Erythroblast (primary cell): ENCODE measurements at places on chromosomes 1 and 21.

- peak; percentile 48 for DNase-seq
These were observed 13.8 kb downstream of the SLC35E2B start for GRCh38 chr1:1678581-1679380.

DNA sequence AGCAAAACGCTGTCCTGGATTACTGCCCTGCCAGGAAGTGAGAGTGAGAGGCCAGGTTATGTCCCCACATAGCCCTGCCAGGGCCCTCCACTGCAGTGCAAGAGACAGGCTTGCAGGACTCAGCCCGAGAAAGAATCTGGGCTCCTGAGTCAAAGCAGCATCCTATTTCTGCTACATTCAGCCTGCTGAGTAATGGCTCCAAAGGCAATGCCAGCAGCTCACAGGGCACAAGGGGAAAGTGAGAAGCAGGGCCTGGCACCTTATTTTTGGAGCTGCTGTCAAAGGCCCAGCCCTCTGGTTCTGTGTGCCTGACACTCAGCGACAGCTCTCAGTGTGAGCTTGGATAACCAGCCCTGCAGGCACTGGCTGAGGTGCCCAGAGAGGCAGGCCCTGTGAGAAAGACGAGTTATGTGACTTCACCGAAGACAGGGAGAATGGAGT lies 83.9 kb downstream of the DTL start:
- no peak for DNase-seq

DNA sequence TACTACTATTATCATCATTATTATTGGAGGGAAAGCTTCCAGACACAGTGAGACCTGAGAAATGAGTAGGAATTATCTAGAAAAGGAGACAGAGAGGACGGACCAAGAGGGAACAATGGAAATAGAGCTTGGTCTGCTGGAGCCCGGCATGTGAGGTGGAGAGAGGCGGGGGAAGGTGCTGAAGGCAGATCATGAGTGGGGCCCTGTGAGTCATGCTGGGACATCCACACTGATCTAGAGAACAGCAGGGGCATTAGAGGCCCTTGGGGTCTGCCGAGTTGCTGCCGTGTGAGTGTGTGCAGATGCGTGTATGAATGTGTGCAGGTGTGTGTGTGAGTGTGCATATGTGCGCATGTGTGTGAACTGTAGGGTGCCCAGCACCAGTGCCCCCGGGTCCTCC lies 65.7 kb downstream of the TMCO4 start:
- DNase-seq = no peak

- no peak for DNase-seq
These were observed 42.4 kb downstream of the MEGF6 start for GRCh38 chr1:3568815-3569435.

- DNase-seq = peak; percentile 44
These were observed 188.6 kb downstream of the FCRL5 start for GRCh38 chr1:157363660-157364140.

- no peak for DNase-seq
These were observed 18.6 kb downstream of the MKNK1 start for GRCh38 chr1:46585312-46585938.

DNA sequence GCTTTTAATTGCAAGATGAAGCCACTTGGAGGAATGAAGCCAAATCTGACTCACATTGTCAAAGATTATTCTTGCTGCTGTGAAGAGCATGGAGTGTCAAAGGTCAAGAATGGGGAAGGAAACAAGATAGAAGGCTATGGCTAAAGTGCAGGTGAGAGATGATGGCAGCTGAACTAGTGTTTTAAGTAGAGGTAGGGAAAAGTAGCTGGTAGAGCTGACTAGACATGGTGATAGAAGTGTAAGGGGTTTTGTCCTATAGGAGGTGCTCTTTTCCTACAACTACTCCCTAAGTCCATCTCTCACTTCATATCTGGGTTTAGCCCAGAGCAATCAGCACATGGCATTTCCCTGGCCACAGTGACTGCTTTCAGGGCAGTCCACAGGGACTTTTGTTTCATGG lies 11.8 kb downstream of the UBE2T start:
- DNase-seq = peak; percentile 24

DNA sequence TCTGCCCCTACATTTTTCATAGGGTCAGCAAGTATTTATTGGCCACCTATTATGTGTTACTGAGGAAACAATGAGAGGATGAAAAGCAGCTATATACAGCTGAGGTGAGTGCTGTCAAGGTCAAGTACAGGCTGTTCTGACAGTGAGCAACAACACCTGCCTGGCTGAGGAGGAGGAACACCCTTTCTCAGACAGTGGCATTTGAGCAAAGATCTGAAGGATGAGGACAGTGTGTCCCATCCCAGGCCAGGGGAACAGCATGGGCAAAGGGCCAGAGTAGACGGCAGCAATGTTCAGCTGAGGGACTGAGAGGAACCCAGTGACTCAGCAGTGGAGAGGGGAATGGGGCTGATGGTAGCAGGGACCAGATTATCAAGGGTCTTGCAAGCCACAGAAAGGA lies 101.0 kb downstream of the ELAVL4 start:
- DNase-seq = no peak

- peak; percentile 4 for DNase-seq
These were observed 54.5 kb upstream of the TIAM1 start for GRCh38 chr21:31398574-31398973.

GRCh38 chr21:36727866-36728265 lies 29.0 kb downstream of the SIM2 start:
- DNase-seq = no peak

GRCh38 chr1:189701606-189702005 lies 776.1 kb downstream of the BRINP3 start:
- DNase-seq = no peak

DNA sequence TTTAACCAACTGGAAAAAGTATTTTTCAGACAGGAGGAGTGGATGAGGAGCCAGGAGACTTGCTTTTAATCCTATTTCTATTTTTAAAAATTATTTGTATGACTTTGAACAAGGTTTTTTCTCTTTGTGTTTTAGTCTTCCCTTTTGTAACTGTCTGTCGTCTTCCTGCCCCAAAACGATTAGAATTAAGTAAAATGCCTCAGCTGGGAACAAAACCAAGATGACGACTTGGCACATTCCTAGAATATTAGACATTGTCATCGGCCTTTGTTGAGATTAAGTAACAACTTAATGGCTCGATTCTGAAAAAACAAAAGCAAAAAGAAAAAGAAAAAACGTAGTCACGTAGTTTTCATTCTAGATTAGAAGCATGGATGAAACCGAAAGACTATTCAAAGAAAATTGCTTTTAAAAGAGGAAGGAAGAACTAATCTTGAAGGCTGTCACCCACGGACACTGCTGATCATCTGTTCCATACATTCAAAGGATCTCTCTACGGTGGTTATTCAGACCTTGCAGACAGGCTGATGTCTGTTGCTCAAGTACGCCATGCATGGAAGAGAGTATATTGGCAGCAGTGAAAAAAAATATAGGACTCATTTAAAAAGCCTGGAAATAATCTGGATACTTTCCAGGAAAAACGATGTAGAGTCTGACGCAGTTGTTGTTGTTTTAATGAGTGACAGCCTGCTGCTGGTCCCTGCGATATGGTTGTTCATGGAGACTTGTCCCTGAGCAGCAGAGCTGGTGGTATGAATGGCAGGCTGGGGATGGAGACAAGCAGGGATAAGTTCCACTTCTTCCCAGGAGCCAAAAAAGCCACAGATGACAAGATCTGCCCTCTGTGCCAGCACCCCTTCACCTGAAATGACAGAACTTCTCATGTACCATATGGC lies 16.8 kb downstream of the GNG4 start:
- DNase-seq = no peak

GRCh38 chr1:102191723-102192122 lies 195.0 kb upstream of the OLFM3 start:
- DNase-seq = peak; percentile 2

DNA sequence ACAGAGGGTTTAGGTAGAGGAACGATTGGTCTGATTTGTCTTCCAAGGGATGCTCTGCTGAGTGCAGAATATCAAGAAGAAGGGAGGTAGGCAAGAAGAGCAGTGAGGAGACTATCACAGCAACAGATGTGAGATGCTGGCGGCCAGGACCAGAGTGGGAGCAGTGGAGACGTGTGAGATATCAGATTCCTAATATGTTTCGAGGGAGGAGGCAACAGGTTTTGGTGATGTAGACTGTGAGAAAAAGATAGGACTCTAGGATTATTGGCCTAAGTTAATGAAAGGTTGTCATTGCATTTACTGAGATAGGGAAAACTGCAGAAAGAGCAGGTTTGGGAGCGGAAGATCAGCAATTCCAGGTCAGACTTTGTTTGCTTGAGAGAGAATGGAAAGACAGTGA lies 182.9 kb downstream of the FMN2 start:
- no peak for DNase-seq

DNA sequence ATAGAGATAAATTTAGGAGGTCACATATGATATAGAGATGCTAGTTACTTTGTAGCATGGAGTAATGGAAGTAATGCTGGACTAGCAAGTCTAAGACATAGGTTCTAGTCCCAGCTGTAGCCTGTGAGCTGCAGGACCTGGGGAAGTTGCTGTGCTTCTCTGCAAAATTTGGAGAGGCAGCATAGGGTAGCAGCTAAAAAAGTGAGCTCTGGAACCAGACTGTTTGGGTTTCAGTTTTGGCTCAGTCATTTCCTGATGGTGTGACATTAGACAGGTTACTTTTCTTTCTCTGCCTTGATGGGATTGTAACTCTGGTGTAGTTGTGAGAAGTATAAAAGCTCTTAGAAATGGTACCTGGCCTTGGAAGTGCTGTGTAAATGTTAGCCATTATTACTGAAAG lies 3.3 kb downstream of the METTL13 start:
- no peak for DNase-seq

- no peak for DNase-seq
These were observed 75.3 kb downstream of the C1orf21 start for GRCh38 chr1:184462155-184462554.

- no peak for DNase-seq
These were observed at the start of gene MRAP for GRCh38 chr21:32298658-32299081. MRAP (plus strand) TSS chr21:32298855; CDS start chr21:32298972, 117 bp downstream.

DNA sequence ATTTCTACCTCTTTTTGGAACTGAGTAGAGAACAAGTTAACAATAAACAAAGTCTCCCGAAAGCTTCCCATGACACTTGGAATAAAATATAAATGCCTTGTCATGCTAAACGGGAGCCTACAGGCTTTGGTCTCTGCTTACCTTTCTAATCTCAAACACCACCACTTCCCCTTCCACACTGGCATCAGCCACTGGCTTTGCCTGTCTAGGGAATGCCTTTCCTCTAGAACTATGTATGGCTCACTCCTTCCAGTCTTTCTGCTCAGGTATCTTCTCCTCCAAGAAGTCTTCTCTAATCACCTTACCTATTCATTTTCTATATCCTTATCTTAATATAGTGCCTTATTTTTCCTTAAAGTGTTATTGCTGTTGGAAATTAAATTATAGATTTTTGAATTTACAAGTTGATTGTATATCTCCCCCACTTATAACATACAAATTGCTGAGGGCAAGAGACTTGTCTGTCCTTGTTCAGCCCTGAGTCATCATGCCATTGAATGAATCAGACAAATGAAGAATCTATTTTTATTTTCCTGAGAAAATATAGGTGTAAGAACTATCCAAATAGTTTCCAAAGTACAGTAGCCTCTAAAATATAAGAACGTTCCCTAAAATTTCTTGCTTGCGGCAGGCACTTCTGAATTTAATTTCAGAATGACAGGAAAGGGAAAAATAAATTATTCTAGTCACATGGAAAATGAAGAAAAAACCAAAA lies 119.2 kb downstream of the TM2D1 start:
- no peak for DNase-seq

DNA sequence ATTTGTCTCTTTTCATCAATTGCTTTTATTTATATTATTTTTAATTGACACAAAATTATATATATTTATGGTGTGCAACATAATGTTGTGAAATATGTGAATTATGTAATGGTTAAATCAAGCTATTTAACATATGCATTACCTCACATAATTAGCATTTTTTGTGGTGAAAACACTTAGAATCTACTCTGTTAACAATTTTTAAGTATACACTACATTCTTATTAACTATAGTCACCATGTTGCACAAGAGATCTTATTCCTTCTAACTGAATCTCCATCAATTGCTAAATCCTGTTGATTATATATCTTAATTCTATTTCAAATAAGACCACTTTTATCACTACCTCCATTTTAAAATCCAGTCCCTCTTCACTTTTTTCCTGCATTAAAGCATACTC lies 42.5 kb downstream of the PLPPR5 start:
- DNase-seq = no peak

DNA sequence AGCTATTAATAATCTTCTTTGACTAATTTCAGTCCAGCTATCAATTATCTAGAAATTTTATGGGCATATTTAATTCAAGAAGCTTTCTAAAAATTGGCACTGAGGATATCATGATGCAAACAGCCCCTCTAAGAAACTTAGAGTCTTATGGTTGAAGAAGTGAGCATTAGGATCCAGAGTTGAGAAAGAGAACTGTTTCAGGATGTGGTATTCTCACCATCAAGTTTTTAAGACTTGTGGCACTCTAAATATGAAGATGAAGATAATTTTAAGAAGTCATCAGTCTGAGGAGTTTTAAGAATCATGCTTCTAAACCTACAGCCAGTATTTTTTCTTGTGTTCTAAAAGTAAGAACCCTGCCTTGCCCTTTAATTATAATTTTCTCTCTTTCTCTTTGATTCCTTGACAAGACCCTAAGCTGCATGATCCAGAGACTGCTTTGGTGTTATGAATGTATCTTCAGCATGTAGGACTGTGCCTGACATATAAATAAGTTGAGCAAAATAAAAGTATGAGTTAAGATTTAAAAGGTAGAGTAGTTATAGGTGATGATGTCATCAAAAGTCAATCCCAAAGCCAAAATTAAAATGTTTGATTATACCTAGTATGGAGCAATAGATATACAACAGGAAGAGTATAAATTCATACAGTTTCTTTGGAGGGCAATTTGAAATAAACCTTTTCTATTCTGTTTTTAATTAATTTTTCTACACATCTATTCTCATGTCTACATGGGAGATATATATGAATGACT lies 39.1 kb downstream of the RPS6KC1 start:
- no peak for DNase-seq

DNA sequence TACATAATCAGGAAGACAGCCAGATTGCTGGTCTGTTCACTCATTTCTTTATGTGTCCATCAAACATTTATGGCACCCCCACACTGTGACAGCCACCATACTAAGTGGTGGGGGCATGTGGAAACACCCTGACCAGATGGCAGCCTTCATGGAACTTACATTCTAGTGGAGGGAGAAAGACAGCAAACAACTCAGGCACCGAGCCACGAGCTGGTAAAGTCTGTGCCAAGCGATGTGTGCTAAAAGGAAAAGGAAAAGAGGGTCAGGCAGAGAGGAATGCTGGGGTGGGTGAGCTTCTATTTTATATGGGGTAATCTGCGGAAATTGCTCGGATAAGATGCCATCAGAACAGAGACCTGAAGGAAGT lies 33.2 kb upstream of the CD2 start:
- DNase-seq = no peak

DNA sequence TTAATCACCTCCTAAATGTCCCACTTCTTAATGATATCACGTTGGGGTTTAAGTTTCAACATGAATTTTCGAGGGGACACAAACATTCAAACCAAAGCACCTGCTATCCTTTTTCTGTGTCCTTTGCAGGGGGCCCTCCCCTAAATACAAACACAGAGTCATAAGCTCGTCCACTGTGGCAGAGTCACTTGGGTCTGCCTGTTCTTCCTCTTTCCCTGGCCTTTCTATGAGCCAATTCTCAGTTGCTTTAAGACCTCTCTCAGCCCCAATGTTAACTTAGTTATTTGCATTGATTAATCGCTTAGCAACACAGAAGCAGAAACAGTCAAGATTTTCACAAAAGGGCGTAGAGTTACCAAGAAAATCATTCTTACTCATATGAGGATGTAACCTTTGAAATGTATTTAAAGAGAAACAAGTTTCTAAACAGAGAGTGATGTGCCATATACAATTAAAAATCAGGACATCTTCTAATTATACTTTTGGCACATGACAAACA lies 14.9 kb downstream of the APCS start:
- no peak for DNase-seq
